ENCODE measurements at places on chromosomes 1 and 21.

DNA sequence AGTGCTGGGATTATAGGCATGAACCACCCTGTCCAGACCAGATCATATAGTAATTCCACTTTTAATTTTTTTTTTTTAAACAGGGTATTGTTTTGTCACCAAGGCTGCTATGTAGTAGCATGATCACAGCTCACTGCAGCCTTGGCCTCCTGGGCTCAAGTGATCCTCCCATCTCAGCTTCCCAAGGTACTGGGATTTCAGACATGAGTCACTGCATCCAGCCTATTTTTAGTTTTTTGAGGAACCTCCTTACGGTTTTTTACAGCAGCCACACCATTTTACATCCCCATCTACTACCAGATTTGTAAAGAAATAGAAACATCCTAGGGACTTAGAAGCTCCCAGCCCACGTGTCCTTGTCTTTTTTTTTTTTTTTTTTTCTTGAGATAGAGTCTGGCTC, 24.0 kb downstream of the L1TD1 start:
- DNase-seq: no peak

GRCh38 chr1:231028682-231029081, 11.4 kb downstream of the FAM89A start:
- DNase-seq: no peak

- no peak for DNase-seq
These were observed 15.1 kb downstream of the PLPPR5 start for GRCh38 chr1:98989556-98989907.

GRCh38 chr1:218123968-218124367, 161.1 kb upstream of the RRP15 start:
- no peak for DNase-seq

- no peak for DNase-seq
These were observed 1000.4 kb downstream of the ADGRL2 start for GRCh38 chr1:82801176-82801575.

- DNase-seq: no peak
These were observed 8.7 kb downstream of the PADI4 start for GRCh38 chr1:17316704-17317103.

DNA sequence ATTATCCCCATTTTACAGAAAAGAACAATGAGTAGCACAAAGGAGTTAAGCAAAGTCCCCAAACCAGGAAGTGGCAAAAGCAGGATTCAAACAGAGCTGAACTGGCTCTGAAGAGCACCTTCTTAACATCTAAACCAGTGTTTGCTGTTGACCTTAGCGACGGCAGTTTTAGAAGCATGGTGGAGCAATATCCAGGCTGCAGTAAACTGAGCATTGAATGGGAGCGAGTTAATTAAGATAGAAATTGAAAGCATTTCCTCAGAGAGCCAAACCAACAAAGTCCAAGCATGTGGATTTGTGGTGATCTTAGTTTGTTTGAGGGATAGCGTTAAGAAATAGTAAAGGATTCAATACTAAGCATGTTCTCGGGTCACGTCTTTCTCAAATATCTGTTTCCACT, 13.4 kb upstream of the ZNF281 start:
- DNase-seq: no peak

DNA sequence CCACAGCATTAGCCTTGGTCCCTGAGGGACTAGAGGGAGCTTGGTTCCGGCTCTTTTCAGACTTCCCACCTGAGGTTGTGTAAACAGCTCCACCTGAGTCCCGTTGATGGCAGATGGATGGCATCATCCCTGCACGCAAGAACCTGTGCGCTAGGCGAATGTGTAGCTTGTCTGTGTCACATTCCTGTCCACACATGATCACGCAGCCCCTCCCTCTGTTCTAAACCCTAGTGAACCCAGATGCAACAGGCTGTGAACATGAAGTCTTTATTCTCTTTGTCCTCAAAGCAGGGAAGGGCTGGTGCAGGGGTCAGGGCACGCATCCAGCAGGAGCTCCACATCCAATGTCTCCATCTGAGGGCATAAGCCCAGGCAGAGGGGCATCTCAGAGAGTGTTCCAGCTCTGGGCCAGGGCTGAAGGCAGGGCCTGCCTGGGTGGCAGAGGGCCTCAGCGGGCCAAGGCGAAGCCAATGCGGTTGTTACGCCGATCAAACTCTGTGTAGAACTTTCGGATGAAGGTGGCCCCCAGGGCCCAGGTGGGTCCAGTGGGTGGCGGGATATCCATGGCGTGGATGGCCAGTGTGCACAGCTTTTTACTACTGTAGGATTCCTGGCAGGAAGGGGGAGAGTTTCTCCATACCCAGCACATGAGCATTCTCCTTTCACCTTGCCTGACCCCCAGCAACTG, 2.9 kb upstream of the ETNK2 start:
- DNase-seq: no peak

GRCh38 chr1:13619909-13620308, 36.3 kb downstream of the PDPN start:
- no peak for DNase-seq

DNA sequence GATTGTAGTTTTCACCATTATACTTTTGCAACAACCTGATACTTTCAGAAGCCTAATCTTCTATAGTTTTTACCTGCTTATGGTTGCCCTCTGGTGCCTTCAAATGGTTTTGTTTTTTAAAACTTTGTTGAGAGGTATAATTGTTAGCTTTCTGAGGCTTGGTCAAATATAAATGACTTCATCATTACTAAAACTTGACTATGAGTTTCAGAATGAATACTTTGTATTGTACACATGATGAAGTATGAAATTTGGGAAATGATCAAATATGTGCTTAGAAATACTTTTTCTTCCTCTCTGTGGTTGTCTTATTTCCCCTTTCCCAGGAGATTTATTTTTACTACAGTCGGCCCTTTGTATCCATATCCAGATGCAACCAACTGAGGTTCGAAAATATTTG, 151.8 kb upstream of the B3GALT2 start:
- no peak for DNase-seq

GRCh38 chr1:168469690-168470089, 74.1 kb downstream of the XCL2 start:
- DNase-seq: no peak

GRCh38 chr1:48654606-48655210, 122.0 kb downstream of the BEND5 start:
- DNase-seq: no peak

- no peak for DNase-seq
These were observed 6.8 kb downstream of the ATG4C start for GRCh38 chr1:62790716-62791115.

GRCh38 chr1:165914136-165914798, 86.9 kb downstream of the UCK2 start:
- DNase-seq: peak; percentile 35

- no peak for DNase-seq
These were observed 39.6 kb upstream of the ADARB1 start for GRCh38 chr21:45034556-45035476.

DNA sequence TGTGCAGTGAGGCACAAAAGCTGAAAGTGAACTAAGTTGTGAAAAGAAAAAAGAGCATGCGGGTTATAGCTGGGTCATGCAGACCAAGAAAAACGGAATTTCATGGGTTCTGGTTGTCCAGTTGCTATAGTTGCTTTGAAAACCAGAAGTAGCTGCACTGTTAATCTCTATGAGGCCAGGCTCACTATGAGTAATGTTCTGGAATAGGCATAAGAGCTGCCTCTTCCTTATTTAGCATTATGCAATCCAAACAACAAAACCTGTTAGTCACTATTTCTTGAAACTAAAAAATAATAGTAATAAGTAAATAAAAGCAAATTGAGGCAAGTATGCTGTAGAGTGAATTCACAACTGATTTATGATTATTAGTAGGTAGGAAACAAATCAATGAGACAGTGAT, 1383.7 kb downstream of the MRPL39 start:
- no peak for DNase-seq

GRCh38 chr1:159783724-159784123, 3.0 kb downstream of the DUSP23 start:
- no peak for DNase-seq

DNA sequence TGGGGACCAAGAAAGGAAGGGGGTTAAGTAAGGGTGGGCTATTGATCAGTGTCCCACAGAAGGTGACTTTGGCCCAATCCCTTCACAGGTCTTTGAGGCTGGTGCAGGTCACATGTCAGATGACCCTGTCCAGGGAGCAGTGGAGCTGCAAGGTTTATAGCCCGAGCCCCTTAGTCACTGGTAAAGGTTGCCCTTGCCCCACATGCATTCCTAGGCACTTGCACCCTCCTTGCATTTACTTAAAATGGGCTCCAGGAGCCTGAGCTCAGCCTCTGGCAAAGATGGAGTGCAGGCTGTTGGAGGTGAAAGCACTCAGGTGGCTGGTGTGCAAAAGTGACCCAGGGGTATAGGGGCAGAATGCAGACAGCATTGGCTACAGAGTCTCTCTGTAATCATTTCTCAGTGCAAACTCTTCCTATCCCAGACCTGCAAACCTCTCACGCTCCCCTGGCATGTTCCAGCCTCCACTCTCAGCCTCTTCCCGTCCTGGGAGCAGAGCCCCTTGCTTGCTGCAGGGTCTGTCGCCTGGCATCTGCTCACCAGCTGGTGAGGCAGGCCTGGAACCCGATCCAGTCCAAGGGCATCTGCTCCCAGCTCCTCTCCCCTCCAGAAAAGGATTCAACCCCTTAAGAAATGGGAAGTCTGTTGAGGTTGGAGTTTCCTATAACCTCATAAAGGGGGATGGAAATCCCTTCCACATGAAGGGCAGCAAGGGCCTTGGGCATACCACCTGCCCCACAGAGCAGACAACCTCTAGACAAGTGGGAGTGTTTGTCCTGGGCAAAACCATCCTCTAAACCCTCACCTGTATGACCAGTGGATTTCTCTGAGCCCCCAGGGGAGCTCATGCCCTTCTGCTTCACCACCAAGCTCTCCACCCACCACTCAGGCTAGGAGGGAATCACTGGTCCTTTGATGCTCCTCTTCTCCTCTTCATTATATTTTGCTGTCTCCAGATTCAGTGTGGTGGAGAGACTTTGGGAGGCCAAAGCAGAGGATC, 23.1 kb upstream of the PTPRF start:
- no peak for DNase-seq

- no peak for DNase-seq
These were observed 1373.7 kb downstream of the BRINP3 start for GRCh38 chr1:189103956-189104355.

DNA sequence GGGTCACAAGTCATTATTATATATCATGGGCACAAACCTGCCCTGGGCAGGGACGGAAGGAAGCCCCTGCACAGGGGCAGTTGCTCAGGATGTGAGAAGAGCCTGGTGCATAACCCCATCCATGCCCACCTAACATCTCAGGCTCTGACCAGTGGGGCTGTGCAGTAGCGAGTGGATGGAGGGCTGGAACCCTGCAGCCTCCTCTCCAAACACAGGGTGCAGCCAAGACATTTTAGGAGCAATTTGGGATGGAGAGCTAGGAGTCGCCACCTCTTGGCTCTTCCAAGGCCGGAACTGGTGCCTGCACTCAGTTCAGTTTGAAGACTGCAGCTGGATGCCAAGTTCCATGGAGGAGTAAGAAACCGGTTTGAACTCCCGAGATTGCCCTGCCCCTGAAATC, 2.8 kb downstream of the MX1 start:
- no peak for DNase-seq

DNA sequence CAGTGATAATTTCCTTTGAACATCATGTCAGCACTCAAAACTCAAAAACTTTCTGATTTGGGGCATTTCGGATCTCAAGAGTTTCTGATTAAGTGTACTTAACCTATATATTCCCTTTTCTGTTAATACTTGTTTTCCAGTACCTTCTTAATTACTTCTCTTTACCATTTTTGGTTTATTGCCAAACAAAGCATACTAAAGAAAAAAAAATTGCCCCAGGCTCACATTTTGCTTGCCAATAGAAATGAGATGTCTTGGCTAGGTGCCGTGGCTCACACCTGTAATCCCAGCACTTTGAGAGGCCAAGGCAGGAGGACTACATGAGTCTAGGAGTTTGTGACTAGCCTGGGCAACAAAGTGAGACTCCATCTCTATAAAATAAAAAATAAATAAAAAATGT, 4.8 kb downstream of the PSMD4 start:
- no peak for DNase-seq

DNA sequence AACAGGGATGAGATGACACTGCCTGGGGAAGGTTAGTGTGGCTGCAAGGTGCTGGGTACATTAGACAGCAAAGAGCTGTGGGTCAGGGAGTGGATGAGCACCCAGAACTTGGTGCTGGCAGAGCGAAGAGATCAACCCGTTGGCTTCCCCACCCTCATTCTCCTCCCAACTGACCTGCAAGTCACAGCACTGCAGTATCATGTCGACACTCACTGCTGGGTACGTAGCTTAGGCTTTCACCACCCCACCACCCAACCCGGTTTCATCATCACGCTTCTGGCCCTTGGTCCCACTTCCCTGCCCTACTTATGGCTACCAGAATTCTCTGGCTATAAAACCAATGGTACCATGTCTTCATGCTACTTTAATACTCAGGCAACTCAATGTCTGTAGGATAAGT, 73.6 kb upstream of the LYST start:
- DNase-seq: no peak

DNA sequence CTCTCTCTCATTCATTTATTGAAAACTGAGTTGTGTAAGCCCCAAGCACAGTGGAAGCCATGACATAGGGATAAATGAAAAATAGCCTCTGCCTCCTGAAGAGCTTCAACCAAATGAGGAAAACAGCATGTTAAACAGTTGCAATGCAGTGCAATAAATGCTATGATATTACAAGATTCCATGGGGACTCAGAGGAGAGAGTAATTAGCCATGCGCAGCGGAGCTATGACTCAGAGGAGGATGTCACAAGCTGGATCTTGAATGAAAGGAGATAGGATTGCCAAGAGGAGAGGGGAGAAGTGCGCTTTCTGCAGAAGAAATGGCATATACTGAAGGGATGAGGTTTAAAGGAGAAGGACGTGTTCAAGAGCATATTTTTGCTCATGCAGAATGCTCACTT, 231.3 kb upstream of the PLXNA2 start:
- no peak for DNase-seq

GRCh38 chr1:34460193-34460592, 283.5 kb downstream of the C1orf94 start:
- DNase-seq: no peak

DNA sequence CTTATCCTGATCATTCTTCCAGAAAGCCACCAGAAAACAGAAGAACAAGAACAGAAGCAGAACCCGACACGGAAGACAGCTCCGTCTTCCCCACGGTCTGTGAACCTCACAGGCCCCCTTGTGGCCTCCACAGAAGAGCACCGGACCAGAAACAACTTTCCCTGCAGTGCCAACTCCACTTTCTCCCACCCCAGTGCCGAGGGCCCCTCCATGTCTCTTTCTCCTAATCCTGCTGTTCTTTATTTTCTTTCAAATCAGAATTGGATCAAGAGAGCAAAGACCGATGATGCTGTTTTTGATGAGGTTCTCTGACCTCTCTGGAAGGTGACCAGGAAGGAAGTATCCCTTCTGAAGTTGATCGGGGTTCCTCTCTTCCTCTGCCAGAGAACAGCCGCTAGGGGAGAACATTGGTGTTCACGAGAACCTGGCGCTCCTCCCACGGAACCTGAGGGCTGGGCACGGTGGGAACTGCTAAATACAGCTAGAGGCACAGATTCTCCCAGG, 58.9 kb upstream of the CTTNBP2NL start:
- no peak for DNase-seq

Measured in C1 segment of cervical spinal cord (tissue), 14 donors.